DMS79 (cell line): ENCODE measurements at places on chromosomes 7 and 10.

GRCh38 chr7:157474685-157475084 is 137.9 kb downstream of the DNAJB6 start:
- DNase-seq, result no peak

- DNase-seq, result no peak
Observed at GRCh38 chr10:75648351-75648750, 216.9 kb downstream of the LRMDA start.

DNA sequence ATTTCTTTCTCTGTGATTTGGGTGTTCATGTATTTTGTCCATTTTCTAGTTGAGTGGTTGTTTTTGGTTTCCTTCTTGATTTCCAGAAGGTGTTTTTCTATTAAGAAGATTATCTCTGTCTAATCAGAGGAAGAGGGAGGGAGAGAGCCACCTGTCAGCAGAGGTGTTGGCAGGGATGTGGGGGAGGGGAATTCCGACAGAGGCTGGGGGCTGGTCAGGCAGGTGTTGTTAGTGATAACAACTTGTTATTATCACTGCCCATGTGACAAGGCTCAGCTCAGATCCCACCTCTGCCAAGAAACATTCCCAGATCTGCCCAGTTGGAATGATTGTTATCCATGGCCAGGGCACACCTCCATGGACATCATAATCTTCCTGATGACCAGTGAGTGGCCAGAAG is 293.4 kb downstream of the GFRA1 start:
- DNase-seq, result no peak

DNA sequence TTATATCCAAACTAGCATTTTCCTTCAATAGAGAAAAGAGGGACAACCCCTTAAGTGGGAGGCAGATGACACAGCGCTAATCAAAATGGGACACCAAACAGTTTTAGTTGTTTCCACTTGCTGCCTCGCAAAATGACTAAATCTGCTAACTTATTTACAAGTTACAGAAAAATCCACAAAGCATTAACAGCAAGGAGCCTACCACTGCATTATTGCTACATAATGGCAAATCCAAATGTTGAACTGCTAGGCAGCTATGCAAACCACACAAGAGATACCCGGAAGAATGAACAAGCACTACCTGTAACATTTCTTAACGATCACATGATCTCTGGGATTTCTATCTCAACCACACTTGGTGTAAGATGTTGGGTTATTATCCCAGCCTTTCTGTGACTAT is 96.7 kb downstream of the SFMBT2 start:
- DNase-seq, result no peak

DNA sequence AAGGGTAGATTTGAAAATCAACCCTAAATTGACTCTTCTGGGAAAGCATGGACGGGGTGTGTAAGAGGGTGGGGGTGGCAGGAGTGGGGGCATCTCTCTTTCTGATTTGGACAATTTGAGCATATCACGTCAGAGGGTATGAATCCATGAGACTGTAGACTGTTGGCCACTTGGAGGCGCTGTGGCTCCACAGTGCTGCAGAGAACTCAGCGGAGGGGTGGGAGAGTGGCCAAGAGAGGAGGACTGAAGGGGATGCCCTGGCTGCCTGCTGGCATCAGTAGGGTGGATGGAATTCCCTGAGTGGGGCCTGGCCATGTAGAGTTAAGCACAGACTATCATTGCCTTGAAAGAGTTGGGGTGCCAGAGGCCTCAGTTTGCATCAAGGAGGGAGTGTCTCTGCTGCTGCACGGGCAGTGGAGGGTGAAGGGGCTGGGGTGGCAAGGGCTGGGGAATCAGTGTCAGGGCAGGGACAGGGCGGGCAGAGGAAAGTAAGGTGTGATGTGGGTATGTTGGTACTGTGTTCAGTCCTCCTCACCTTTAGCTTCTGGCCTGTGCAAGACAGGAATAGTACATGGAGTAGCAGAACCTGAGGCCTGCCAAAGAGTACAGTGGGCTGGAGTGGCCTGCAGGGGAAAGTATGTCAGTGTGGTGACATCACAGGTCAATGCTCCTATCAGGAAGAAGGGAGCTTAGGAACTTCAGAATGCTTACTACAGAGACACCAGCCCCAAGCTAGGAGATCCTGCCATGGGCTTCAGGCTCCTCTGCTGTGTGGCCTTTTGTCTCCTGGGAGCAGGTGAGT is 133.5 kb upstream of the PRSS58 start:
- DNase-seq, result no peak

GRCh38 chr10:2097937-2098336 is 360.6 kb upstream of the ADARB2 start:
- DNase-seq, result no peak

GRCh38 chr7:36128448-36129047 is 24.5 kb upstream of the EEPD1 start:
- no peak for DNase-seq

GRCh38 chr10:31242902-31243301 is 76.1 kb upstream of the ZEB1 start:
- no peak for DNase-seq

- no peak for DNase-seq
Observed at GRCh38 chr7:1091644-1092027, 3.7 kb downstream of the GPER1 start.

- no peak for DNase-seq
Observed at GRCh38 chr10:74103560-74104258, 46.9 kb downstream of the AP3M1 start.

- no peak for DNase-seq
Observed at GRCh38 chr10:48509974-48510692, 94.7 kb downstream of the ARHGAP22 start.

GRCh38 chr10:131179361-131179760 is 132.2 kb downstream of the TCERG1L start:
- DNase-seq, result no peak
